ENCODE measurements at places on chromosomes 11 and 22. TPM values are rescaled to one million over a fixed set of nuclear protein-coding genes. Genes with fewer than 3 reads are reported as not detected.

The NAALADL1 gene
- 17.3 TPM for total RNA-seq

The KRTAP5-8 gene
- total RNA-seq: not detected

The MS4A4E gene
- total RNA-seq: not detected

The GNG3 gene
- total RNA-seq: not detected

Data from smooth muscle cell of the umbilical artery (primary cell).